ENCODE measurements at places on chromosomes 1 and 21.

GRCh38 chr1:66532214-66532613, 1.7 kb upstream of the SGIP1 start:
- peaks cover 58% of the 10 kb centered on the region for H3K27me3 ChIP-seq
- H3K27ac ChIP-seq = no peak overlapping the region
- DNase-seq = no peak
- H3K4me1 ChIP-seq = peaks cover 12% of the 10 kb centered on the region

DNA sequence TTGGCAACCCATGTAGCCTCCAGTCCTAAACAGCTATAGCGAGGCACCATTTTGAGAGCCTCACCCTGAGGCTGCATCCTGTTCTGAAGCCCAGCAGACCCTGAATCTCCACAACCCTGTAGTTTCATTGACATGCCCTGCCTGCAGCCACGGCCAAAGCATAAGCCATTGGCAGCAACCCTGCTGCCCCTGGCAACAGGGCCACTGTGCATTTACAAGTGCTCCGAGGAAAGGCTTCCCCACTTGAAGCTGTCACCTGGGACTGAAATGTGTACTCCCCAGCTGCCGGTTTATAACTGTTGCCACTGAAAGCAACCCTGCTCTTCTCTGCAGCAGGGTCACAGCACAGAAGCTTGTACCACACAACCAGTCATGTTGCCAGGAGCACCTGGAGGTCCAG, 124.2 kb upstream of the OLFM3 start:
- no peak for DNase-seq
- no peaks in the 10 kb centered on the region for H3K4me1 ChIP-seq
- no peak overlapping the region for H3K27ac ChIP-seq
- no peaks in the 10 kb centered on the region for H3K36me3 ChIP-seq
- H3K4me3 ChIP-seq = no peak overlapping the region

DNA sequence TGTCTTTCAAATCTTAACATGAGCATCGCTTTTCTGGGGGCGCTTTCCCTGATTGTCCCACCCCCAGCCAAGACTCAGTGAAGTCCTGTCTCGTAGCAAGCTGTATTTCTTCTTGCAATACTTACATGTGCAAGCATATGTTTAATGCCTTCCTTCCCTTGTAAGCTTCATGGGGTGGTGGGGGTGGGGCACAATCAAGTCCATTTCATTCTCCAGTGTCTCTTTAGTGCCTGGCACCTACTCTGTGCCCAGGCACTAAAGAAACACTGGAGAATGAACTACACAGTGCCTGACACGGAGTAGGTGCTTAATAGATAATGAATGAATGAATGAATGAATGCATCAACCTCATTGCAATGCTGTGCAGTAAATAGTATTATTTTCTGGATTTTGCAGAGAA, 143.1 kb downstream of the PLPP3 start:
- H3K27ac ChIP-seq = no peak overlapping the region
- no peaks in the 10 kb centered on the region for H3K27me3 ChIP-seq
- H3K36me3 ChIP-seq = no peaks in the 10 kb centered on the region
- no peaks in the 10 kb centered on the region for H3K4me1 ChIP-seq

DNA sequence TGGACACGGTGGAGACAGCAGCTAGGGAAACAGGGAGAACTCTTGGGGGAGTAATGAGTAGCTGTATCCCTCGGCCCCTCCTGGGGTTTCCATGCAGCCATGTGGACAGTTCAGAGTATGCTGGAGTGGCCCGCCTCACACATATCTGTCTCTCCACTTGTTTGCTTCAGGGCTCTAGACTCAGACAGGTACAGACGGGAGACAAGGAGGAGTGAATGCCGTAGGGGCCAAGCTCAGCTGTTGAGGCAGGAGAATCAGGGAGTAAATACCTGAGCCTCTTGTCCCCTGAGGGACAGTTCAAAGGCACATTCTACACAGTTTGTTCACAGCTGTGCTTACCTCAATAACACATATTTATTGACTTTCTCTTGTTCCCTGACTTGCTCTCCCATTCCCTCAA, 7.7 kb upstream of the PTGFRN start:
- no peak overlapping the region for H3K27ac ChIP-seq
- no peaks in the 10 kb centered on the region for H3K27me3 ChIP-seq
- H3K4me1 ChIP-seq = no peaks in the 10 kb centered on the region
- H3K4me3 ChIP-seq = no peak overlapping the region
- no peak for DNase-seq

GRCh38 chr1:95582746-95583145, 348.7 kb downstream of the RWDD3 start:
- H3K27me3 ChIP-seq = no peaks in the 10 kb centered on the region
- no peak for DNase-seq
- H3K4me1 ChIP-seq = no peaks in the 10 kb centered on the region
- H3K4me3 ChIP-seq = no peak overlapping the region
- H3K27ac ChIP-seq = no peak overlapping the region

DNA sequence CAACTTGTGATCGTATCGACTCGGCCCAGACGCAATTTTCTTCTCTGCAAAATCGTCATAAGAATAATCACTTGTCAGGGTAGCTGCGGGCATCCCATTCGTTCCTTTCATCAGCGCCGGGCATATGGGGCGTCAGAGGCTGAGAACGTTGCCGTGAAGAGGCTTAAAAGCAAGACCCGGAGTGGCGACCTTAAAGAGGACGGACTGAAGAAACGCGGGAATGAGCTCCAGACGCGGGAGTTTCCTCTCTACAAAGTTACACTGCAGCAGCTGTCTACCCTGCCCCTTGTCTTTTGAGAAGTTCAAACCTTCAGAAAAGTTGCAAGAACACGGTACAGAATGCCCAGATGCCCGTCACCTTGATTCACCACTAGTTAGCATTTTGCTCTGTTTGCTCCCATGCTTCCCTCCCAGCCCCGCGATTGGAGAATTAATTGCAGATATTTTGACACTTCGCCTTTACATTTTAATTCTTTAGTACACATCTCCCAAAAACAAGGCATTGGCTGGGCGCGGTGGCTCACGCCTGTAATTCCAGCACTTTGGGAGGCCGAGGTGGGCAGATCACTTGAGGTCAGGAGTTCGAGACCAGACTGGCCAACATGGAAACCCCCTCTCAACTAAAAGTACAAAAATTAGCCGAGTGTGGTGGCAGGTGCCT, 967 bp downstream of the CENPS start:
- H3K4me1 ChIP-seq = peaks cover 21% of the 10 kb centered on the region
- peak overlapping the region; percentile 96 for H3K27ac ChIP-seq
- H3K4me3 ChIP-seq = peak overlapping the region; percentile 91
- peak; percentile 24 for DNase-seq
- H3K36me3 ChIP-seq = peaks cover 5% of the 10 kb centered on the region

- no peaks in the 10 kb centered on the region for H3K36me3 ChIP-seq
- H3K27ac ChIP-seq = no peak overlapping the region
- no peak overlapping the region for H3K4me3 ChIP-seq
- DNase-seq = no peak
Observed at GRCh38 chr21:21968810-21969209, 970.6 kb downstream of the NCAM2 start.

GRCh38 chr1:196466654-196467053, 141.6 kb downstream of the KCNT2 start:
- no peaks in the 10 kb centered on the region for H3K36me3 ChIP-seq
- H3K4me3 ChIP-seq = no peak overlapping the region
- H3K27me3 ChIP-seq = no peaks in the 10 kb centered on the region

DNA sequence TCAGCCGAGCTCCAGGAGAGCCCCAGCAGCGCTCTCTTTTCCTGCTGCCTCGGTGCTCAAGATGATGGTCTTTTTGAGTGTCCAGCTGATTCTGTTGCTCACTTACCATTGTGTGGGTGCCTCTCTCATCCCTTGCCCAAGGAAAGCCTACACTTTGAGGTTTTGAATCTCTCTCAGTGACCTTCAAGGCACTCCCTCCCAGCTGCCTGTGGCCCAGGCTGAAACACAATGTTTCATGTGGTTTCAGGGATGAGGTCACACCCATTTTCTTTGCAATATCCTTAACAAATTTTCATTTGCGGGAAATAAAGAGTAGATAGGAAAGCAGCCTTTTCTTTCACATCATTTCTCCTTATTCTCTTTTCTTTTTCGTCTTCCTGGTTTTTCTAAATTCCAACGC, 12.6 kb upstream of the MRPS14 start:
- DNase-seq = no peak
- no peak overlapping the region for H3K4me3 ChIP-seq
- H3K4me1 ChIP-seq = no peaks in the 10 kb centered on the region

DNA sequence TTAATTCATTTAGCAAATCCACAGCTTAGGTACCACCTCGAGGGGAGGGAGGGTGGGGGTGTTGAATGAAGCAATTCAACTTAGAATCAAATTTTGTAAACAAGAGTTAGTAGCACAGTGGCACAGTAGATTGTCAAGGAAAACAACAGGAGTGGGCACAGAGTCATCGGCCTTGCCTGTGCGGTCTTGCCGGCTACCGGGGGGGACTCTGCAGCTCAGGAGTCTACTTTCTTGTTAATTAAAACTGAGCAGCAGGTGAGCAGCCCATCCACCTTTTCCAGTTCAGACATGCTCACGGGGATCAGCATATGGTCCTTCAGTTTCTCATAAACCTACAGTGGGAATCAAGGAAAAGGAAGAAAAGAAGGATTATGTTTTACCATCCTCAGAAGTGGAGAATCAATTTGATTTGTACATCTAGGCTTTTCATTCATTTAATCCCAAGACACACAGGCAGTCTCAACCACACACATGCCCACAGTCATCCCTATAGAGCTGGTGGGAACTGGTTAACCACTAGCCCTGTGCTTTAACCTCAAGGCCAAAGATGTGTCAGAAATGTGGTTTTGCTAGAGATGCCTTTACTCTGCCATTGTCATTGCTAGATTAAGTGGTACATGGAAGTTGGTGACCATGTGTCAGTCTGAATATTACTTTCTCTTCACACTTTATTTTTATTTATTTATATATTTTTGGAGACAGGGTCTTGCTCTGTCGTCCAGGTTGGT, 45.0 kb upstream of the BCL10 start:
- peaks cover 48% of the 10 kb centered on the region for H3K27me3 ChIP-seq
- H3K4me1 ChIP-seq = peaks cover 6% of the 10 kb centered on the region
- no peaks in the 10 kb centered on the region for H3K36me3 ChIP-seq
- H3K27ac ChIP-seq = no peak overlapping the region
- H3K4me3 ChIP-seq = no peak overlapping the region
- peak; percentile 28 for DNase-seq

GRCh38 chr21:33029975-33030461, 4.3 kb downstream of the OLIG2 start:
- peaks cover 24% of the 10 kb centered on the region for H3K4me1 ChIP-seq
- no peak for DNase-seq
- H3K4me3 ChIP-seq = no peak overlapping the region
- H3K36me3 ChIP-seq = no peaks in the 10 kb centered on the region
- H3K27ac ChIP-seq = no peak overlapping the region

Measured in activated naive CD8-positive, alpha-beta T cell treated with anti-CD3 and anti-CD28 coated beads for 36 hours (primary cell).